Right lung (tissue), 10 donors: ENCODE measurements at places on chromosomes 12 and 14. TPM values are rescaled to one million over a fixed set of nuclear protein-coding genes. Genes with fewer than 3 reads are reported as not detected.

The MAP1LC3B2 gene
- polyA plus RNA-seq: 4.2 TPM

The ST8SIA1 gene
- polyA plus RNA-seq: 8.0 TPM

The EML5 gene
- polyA plus RNA-seq: 1.8 TPM

The TAS2R30 gene
- polyA plus RNA-seq: 0.23 TPM

The GPR137C gene
- 9.1 TPM for polyA plus RNA-seq

GRCh38 chr12:108156717-108157116 lies 27.6 kb downstream of the WSCD2 start:
- no peak for DNase-seq

DNA sequence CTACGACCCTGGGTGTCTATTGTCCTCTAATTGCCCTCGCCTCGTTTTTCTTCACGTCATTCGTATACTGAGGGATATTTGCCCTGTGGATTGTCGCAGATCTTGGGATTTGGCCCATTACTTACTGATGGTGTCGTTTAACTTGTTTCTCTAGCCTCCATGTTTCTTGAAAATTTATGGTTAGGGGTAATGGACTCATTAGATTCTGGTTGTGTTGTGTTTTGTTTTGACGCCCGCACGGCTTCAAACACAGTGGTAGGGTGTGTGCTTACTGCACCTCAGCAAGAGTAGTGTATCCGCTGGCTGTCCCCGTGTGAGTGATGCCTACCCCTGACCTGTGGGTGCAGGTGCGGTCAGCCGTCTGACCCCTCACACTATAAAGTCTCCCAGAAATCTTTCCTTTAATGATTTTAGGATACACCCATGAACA lies 874 bp upstream of the RNU6-8 start:
- DNase-seq: peak; percentile 25

GRCh38 chr12:48883305-48884161 lies 17.9 kb upstream of the RND1 start:
- DNase-seq: no peak

DNA sequence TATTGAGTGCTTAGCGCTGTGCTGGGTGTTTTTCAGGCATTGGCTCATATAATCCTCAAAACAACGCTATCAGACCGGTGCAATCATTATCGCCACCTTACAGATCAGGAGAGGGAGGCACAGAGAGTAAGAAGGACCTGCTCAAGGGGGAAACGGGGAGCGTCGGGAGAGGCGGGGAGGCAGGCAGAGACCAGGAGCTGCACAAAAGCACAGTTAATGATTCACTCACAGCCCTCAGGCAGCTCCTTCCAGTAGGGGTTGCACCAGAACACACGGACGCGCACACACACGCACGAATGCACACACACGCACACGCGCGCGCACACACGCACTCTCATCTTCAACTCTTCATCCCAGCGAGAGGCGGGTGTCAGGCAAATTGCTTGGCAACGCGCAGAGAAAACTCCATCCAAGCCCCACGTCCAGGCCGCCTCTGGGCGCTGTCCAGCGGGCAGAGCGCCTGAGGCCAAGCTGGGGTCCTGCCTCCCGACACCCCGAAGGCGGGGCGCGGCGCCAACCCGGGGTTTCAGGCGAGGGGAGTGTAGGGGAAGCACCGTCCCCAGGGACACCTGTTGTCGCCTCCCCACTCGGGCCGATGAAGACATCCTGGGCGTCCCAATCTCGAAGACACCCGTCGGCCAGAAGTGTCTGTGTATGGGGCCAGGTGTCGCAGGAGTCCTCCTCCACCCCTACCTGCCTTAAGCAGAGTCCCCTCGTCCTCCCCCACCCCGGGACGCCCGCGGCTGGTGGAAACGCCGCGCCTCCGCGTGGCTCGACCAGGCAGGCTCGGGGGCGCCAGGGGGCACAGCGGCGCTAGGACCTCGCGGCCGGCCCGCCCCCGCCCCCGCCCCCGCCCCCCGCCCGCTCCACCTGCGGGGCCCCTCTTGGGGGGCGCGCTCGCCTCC lies 35.5 kb upstream of the STON2 start:
- peak; percentile 64 for DNase-seq

DNA sequence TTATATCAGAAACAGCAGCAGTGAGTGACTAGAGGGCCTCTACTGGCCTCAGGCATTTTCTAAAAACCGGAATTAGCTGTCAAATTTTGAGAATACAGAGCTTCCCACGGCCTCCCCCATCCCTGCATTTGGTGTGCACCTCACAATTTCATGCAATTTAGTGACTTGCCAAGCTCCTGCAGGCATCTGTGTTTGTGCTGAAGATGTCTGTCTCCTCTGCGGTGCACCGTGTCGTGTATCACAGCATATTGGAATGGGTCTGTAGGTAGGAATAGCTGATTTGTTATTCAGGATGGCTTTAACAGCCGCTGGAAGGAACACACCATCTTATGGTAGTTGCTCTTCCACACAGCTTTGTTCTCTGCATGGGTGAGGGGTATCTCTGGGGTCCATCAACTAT lies 140.3 kb downstream of the SSPN start:
- DNase-seq: no peak

DNA sequence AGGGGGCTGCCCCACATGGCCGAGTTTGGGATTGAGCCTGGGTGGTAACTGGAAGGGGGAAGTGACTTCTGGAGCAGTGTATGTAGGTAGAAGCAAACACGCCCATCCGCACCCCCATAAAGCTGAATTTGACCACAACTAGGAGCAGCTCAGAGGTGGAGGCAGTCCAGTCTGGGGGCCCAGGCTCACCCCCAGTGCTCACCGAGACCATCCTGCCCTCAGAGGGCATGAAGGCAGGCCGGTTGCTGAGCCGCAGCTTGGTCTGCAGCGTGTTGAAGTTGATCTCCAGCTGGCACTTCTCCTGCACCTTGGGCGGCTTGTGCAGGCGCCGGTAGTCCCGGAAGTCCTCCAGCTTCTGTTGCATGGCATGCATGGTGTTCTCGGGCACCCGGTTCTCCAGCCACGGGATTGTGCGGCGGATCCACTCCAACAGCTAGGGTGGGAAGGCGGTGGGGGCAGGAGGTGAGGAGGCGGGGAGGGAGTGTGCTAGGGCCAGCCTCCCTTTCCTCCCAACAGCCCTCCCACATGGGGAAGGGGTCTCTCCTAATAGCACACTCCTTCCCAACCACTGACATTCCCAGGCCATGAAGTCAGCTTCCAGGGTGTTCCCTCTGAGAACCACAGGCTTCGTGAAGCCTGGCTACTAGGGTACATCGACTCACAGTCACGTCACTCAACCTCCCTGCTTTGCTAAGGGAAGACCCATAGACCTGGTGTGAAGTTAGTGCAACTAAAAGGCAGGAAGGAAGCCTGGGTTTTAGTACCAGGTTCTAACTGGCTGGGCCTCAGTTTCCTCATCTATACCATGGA lies 87.0 kb downstream of the ACTN1 start:
- no peak for DNase-seq

DNA sequence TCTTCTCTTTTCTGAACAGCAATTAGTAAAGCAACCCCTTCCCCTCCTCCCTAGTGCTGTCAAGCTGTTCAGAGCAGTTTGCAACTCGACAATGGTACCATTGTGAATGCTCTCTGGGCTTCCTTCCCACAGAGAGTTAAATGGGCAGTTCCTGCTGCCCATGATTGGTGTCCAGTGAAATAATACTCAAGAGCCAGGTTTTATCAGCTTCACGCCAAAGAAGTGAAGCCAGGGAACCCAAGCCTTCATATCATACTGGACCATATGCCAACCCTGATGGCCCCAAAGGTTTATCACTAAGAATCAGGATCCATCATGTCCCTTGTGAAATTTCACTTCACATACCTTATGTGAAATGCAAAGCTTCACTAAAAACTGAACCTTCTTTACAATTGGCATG lies 24.7 kb downstream of the INSM2 start:
- no peak for DNase-seq

DNA sequence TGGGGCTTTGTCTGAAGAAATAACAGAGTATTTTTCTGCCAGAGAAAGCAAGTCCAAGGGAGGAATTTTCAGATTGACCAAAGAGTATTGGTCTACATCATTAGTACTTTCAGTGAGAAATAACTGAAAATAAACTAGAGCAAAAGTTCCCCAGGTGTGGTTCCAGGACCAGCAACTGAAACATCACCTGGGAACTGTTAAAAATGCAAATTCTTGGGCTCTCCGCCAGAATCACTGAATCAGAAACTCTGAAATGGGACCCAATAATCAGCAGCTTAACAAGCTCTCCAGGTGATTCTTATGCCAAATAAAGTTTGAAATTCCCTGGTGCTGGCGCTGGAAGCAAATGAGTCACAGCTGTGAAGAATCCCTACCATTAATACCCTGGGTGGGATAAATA lies 52.1 kb downstream of the EIF2S3B start:
- no peak for DNase-seq

- DNase-seq: no peak
Measured at GRCh38 chr12:6494968-6495367, 1.1 kb downstream of the NCAPD2 start.

- no peak for DNase-seq
Measured at GRCh38 chr12:105590571-105590970, 260.1 kb downstream of the C12orf75 start.

DNA sequence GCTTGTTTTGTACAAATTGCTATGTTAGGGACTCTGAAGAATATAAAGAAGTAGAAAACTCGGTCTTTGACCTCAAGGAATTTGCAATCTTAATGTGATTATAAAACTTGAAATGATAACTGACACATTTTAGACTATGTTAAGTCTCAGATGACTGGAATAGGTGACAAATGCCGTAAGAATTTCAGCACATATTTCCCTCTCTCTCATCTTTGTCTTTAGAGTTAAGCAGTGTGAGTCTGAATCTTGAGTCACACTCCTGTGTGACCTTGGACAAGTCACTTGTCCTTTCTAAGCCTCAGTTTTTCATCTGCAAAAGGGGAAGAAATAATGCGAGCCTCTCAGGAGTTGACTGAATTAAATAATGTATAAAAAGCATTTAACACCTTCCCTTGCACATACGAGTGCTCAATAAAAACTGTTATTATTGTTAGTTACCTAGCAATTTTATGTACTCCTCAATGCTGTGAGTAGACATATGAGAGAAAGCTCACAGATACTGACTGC lies 103.7 kb downstream of the DYRK2 start:
- DNase-seq: no peak
